ENCODE measurements at places on chromosomes 2 and 18.

DNA sequence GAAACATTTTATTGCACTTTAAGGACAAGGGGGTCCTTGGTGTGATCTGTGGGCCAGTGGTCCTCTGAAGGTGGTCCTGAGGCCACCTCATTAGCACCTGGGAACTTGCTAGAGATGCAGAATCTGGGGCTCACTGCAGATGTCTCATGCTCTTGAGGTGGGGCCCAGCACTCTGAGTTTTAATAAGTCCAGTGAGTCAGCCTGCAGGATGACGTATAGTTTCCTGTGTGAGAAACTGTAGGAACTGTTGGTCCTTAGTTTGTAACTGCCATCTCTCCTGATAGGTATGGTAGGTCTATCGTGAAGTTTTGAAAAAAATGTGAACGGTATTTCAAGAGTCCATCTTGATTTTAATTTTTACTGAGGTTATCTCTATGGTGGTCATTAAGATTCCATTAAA is 2.8 kb downstream of the TRPM8 start:
- H3K27ac ChIP-seq: no peak overlapping the region
- no peaks in the 10 kb centered on the region for H3K27me3 ChIP-seq
- H3K36me3 ChIP-seq: no peaks in the 10 kb centered on the region
- no peak overlapping the region for H3K4me3 ChIP-seq
- H3K4me1 ChIP-seq: no peaks in the 10 kb centered on the region
- DNase-seq: no peak

DNA sequence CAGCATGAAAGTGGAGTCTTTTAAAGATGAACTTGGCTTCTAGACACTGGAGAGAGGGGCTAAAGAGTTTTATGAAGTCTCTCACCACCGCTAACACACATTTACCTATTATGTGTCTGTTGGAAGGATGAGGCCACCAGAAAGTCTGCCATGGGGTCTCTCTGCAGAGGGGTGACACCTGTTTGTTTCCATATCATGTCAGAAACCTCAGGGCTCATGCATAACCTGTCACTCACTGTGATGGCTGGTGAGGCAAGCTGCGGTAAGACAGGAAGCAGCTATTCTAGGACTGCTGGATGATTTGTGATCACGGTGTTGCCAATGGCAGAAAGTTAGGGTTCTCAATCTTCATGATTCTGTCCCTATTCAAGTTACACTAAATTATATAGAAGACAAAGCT is 60.8 kb upstream of the DNMT3A start:
- H3K36me3 ChIP-seq: no peaks in the 10 kb centered on the region
- no peaks in the 10 kb centered on the region for H3K4me1 ChIP-seq
- no peak overlapping the region for H3K4me3 ChIP-seq
- H3K27me3 ChIP-seq: no peaks in the 10 kb centered on the region
- no peak overlapping the region for H3K27ac ChIP-seq
- no peak for DNase-seq

DNA sequence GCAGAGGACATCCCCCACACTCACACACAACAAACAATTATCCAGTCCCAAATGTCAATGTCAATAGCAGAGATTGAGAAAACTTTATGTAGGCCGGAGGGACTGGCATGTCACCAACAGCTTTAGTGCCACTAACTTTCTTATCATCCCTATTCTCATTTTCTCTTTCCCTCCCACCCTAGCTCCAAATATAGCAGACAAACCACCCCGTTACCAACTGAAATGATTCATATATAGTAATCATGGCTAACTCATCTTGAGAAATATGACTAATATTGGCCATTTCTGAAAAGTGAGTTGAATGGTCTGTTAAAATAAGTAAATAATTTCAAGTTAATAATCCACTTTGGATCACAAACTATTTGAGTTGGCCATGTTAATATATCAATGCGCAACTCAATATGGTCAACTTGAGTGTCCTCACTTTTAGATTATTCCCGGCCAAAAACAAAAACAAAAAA is 242.1 kb upstream of the RND3 start:
- no peaks in the 10 kb centered on the region for H3K4me1 ChIP-seq
- H3K36me3 ChIP-seq: no peaks in the 10 kb centered on the region
- H3K27ac ChIP-seq: no peak overlapping the region
- H3K27me3 ChIP-seq: no peaks in the 10 kb centered on the region
- no peak overlapping the region for H3K4me3 ChIP-seq

- no peak overlapping the region for H3K4me3 ChIP-seq
- H3K36me3 ChIP-seq: no peaks in the 10 kb centered on the region
- no peaks in the 10 kb centered on the region for H3K4me1 ChIP-seq
These were observed 5.2 kb upstream of the UBE2F start for GRCh38 chr2:237961637-237962036.

DNA sequence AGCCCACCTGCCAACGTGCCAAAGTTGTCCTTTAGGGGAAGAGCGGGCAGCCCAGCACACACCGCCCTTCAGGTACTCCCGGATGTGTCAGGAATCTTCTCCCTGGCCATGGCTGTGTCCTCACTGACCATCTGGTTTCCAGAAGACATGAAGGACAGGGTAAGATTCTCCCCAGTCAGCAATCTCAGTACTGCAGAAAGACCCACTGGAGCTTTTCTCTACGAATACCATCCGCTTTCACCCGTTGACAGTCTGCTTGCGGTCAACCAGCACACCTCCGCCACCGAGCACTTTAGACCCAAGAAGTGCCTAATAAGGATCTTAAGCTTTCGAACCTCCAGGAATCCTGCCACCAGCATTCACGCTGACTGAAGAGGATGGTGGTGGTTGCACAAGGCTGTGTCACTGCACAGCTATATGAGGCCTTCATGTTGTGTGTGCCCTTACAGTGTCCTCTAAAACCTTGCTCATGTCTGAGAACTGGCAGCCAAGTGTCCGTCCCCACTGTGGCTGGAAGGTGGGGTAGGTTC is 42.7 kb upstream of the ITM2C start:
- peaks cover 2% of the 10 kb centered on the region for H3K36me3 ChIP-seq
- no peaks in the 10 kb centered on the region for H3K27me3 ChIP-seq
- H3K27ac ChIP-seq: no peak overlapping the region
- no peak for DNase-seq

DNA sequence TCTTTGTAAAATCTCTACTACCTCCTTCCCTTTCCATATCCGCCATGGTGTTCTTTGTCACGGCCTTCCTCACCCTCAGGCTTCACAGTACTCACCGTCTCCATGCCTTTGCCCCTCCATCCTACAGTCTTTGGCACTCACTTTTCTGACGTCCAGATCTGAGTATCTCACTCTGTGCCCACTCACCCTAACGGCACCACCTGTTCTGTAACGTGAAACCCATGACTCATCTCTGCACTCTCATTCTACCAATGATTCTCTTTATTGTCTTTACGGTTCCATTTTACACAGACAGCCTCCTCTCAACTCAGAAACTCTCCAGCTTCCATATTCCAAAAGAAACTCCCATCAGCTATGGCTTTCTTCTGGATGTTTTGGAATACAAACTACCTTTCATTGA is 56.7 kb downstream of the NETO1 start:
- no peaks in the 10 kb centered on the region for H3K27me3 ChIP-seq
- no peaks in the 10 kb centered on the region for H3K4me1 ChIP-seq
- H3K36me3 ChIP-seq: no peaks in the 10 kb centered on the region
- H3K4me3 ChIP-seq: no peak overlapping the region
- H3K27ac ChIP-seq: no peak overlapping the region

GRCh38 chr2:66698091-66698490 is 263.2 kb downstream of the MEIS1 start:
- no peaks in the 10 kb centered on the region for H3K36me3 ChIP-seq
- H3K27me3 ChIP-seq: no peaks in the 10 kb centered on the region
- no peaks in the 10 kb centered on the region for H3K4me1 ChIP-seq
- no peak overlapping the region for H3K27ac ChIP-seq

DNA sequence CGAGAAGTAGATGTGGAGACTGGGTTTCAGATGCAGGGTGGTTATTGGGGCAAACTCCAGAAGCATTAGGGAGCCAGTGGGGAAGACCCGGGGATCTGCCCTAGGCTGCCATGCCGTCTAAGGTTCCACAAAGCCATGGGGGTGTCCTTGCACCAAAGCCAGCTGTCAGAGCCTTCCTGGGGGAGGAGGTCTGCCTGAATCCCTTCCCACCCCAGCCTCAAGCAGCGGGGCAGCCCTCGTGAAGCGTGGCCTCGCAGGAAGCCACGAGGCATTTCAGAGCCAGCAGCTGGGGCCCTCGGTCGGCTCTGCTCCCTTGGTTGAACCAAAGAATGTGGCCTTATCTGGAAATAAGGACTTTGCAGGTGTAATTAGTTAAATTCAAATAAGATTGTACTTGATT is 51.2 kb upstream of the UBE2F start:
- no peak overlapping the region for H3K27ac ChIP-seq
- H3K36me3 ChIP-seq: no peaks in the 10 kb centered on the region
- no peak for DNase-seq

GRCh38 chr2:47310801-47311560 is 92.0 kb upstream of the MSH2 start:
- H3K4me1 ChIP-seq: peaks cover 10% of the 10 kb centered on the region
- H3K36me3 ChIP-seq: no peaks in the 10 kb centered on the region
- no peak overlapping the region for H3K27ac ChIP-seq
- no peak for DNase-seq

DNA sequence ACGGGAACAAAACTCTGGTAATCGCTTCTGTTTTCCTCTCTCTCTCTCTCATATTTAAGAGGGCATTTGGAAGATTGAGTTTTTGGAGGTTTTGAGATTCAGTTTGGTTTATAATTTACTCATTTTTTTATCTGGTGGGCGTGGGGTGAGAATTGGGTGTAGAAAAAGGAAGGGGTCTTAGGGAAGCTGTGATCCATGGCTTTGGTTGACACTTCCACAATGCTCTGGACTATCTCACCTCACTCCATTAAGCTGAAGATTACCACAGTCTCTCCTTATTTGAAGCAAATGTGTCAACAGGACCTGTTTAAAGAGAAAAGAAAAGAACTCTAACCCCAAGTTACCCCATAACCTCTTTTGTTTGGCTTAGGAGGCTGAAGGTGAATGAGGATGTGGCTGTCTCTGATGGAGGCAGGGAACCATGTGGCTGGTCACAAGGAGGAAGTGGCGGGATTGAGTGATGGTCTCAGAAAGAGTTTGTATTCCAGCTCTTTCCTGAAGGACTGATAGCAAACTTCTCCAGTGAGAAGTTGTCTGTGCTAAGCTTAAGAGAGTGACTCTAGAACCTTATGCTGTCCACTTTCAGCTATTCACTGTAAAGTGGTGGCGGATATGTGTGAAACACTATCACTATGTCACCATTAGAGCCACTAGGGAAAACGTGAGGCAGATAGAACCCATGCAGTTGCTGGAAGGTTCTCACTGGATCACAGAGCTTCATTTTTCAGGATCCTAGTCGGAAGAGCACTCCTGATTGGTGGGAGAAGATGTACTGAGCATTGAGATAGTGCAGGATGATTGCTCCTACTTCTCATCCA is 934 bp downstream of the ZNF804A start:
- no peaks in the 10 kb centered on the region for H3K36me3 ChIP-seq
- H3K4me3 ChIP-seq: peak overlapping the region; percentile 37
- H3K4me1 ChIP-seq: peaks cover 6% of the 10 kb centered on the region
- H3K27ac ChIP-seq: no peak overlapping the region

Data from mesendoderm (in vitro differentiated cells).